ENCODE measurements at places on chromosomes 6 and 20. TPM values are rescaled to one million over a fixed set of nuclear protein-coding genes. Genes with fewer than 3 reads are reported as not detected.

Gene FAM83C
- total RNA-seq, result 0.25 TPM

Gene FLRT3
- 22.1 TPM for total RNA-seq

GRCh38 chr6:34159844-34160243 is 14.0 kb upstream of the GRM4 start:
- no peak for ATAC-seq

Gene RREB1
- 4.5 TPM for total RNA-seq

- ATAC-seq, result no peak
Observed at GRCh38 chr6:63272397-63272796, 47.4 kb downstream of the LGSN start.

- no peak for ATAC-seq
Observed at GRCh38 chr6:137357263-137357947, 136.8 kb downstream of the OLIG3 start.

DNA sequence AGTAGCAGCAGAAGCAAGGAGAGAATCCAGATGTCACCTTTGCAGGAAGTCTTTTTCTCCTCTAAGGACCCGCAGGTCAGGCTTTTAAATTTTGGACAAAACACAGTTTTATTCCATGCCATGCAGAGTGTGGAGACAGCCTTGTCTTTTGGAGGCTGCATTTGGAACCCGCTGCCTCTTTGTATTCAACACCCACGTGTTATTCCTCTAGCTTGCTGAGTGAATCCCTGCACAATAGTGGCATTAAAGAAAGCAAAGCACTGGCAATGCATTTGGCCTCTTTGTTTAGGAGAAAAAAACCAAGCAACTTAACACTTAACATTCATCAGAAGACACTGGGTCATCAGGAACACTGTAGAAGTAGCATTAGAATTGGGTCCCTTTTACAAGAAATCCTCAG is 43.5 kb downstream of the TFAP2B start:
- no peak for ATAC-seq

DNA sequence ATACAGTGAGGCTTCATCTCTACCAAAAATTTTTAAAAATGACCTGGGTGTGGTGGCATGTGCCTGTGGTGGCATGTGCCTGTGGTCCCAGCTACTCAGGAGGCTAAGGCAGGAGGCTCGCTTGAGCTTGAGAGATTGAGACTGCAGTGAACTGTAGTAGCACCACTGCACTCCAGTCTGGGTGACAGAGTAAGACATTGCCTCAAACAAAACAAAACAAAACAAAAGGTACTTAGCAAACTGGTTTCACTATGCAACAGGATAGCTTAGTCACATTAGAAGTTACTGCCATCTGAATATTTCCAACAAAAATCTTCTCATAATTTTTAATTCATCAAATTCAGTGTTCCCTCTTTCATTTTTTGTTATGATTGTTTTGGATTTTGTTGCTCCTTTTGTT is 137.9 kb downstream of the QRSL1 start:
- ATAC-seq, result no peak

Gene POPDC3
- 2.3 TPM for total RNA-seq

DNA sequence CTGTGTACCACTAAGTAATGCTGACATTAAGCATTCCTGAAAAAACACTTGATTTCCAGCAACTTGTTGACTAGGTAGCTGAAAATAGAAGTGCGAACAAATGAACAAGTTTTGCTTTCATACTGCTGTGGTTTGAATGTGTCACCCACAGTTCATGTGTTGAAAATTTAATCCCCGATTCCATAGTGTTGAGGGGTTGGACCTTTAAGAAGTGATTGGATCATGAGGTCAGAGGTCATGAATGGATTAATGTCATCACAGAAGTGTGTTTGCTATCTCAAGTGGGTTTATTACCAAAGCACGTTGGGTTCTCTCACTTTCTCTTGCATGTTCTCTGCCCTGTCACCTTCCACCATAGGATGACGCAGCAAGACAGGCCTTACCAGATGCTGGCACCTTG is 568.5 kb downstream of the UTRN start:
- no peak for ATAC-seq

DNA sequence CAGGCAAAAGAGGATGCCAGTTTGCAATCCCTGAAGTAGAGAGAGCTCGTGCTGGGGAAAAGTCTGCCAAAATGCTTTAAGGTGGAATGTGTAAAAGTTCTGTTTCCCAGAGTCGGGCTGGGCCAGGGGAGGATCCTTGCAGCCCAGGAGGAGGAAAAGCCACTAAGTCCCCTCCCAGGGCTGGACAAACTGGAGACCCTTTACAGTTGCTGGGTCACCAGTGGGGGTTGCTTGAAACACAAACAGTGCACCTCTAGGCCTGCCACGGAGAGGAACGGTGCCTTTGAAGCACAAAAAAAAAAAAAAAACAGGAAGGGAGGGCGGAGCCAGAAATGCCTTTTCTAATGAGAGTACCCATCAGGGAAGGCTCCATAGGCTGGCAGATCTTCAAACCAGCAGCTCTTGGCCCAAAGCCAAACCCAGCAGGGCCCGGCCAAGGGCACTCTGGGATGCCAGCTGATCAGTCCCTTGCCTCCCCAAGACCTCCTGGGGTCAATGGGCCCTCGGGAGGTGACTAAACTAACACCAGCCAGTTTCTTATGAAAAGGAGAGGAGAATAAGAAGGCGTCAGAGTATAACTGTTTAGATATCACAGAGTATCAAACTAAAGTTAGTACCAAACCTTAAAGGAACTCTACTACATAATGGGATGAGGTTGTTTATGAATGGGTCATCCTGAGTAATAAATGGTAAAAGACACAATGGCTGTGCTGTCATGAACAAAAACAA is 23.7 kb downstream of the HLA-A start:
- ATAC-seq, result peak; percentile 81

Gene CDSN
- total RNA-seq, result not detected

DNA sequence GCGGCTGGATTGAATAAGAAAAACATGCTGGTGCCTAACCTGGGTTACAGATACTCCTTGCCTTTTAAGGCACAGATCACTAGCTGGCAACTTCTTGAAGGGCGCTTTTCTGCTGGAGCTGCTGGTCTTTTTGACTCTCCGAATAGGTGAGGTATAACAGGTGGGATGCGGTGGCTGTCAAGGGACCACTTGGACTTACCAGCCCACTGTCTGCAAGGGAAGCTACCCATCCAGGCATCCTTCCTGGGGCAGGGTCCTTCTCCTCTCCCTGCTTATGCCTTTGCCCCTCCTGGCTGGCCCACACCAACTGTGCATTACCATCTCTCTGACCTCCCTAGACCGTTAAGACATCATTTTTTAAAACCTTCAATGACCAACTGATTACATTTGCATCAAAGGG is 57.4 kb downstream of the NPEPL1 start:
- ATAC-seq, result no peak

GRCh38 chr6:135258970-135259369 is 77.9 kb downstream of the MYB start:
- no peak for ATAC-seq

GRCh38 chr6:164756142-164756541 is 553.3 kb downstream of the C6orf118 start:
- peak; percentile 97 for ATAC-seq

Gene CCN5
- 0.63 TPM for total RNA-seq

DNA sequence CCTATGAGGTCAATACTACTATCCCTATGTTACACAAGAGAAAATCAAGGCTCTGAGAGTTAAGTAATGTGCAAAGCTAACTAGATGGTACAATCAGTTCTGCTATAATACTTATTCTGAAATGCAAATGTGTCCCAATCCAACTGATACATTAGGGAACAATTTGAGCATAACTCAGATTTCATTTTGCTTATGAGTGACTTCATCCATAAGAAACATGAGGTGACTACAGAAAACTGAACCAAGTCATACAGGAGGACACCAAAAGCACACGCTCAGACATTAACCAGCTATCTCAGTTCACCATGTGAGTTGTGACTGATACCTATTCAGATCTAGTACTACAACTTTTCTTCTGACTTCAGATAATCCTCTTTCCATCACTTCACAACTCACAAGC is 179.9 kb upstream of the RUNX2 start:
- peak; percentile 33 for ATAC-seq

DNA sequence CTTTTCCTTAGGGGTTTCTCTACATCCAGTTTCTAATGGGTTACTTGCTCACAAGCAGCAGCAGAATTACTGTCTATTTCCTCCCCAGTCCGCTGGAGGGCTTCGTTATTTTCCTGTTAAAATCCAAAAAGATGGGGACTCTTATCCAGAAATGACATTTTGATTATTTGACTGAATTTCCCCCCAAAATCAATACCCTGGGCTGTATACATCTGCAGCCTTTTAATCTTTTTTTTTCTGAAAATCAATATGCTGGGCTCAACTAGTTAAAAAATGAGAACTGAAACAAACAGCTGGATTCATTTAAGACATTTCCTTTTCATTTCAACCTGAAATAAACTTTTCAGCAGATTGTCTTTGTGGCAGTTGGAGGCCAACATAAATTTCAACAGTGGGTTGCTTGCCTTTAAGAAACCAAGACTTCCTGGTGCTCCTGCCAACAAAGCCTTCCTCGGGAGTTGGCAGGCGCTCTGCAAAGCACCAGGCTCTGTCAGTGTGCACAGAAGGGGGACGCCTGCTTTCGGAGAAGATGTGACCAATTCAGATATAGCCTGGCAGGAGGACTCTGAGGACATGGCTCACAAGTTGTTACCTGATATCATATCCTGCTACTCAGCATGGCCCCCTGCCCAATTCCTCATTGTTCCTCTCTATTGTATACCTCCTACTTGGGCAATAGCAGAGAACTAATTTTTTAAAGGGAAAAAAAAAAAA is 204.7 kb upstream of the ARG1 start:
- ATAC-seq, result no peak

Gene NR2E1
- total RNA-seq, result 0.78 TPM

Gene FKBP1A
- total RNA-seq, result 87.6 TPM

GRCh38 chr6:158763434-158764182 is 55.6 kb downstream of the EZR start:
- ATAC-seq, result no peak

Gene CCN2
- 2.5 TPM for total RNA-seq

Gene RIMS4
- total RNA-seq, result 3.3 TPM

- ATAC-seq, result peak; percentile 100
Observed at GRCh38 chr6:74222768-74223333, 526.8 kb downstream of the CD109 start.

Gene FAM217A
- total RNA-seq, result 0.49 TPM

DNA sequence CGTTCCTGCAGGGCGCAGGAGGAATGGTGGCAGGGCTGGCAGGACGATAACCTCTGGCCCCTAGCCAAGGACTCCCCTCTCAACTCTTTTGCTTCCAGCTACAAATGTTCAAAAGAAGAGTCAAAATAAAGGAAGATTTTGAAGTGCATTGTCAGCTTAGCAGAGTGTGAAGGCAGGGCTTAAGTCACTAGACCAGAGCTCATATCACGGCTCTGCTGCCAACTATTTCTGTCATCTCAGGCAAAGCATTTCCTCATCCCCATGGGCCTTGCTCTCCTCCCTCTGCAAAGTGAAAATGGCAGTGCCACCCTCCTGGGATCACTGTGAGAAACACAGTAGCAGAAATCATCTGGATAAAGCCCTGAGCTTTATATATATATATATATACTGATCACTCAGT is 36.7 kb downstream of the CFAP61 start:
- no peak for ATAC-seq

- no peak for ATAC-seq
Observed at GRCh38 chr20:48329031-48329615, 498.7 kb downstream of the PREX1 start.

DNA sequence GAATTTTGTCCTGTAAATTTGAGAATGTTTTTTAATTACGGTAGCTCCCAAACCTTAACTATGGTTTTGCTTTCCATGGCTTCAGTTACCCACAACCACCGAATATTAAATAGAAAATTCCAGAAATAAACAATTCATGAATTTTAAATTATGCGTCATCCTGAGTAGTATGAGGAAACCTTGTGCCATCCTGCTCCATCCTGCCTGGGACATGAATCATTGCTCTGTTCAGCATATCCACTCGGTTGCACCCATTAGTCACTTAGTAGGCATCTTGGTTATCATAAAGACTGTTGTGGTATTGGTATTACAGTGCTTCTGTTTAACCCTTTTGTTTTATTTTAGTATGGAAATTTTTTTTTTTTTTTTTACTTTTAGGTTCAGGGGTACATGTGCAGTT is 39.7 kb downstream of the KCNS1 start:
- ATAC-seq, result peak; percentile 100

GRCh38 chr20:51446230-51446629 is 96.3 kb downstream of the NFATC2 start:
- no peak for ATAC-seq
